ENCODE measurements at places on chromosomes 3 and 15. TPM values are rescaled to one million over a fixed set of nuclear protein-coding genes. Genes with fewer than 3 reads are reported as not detected.

GRCh38 chr15:53312707-53313106 is 446.8 kb downstream of the WDR72 start:
- DNase-seq, result no peak
- no peaks in the 10 kb centered on the region for H3K36me3 ChIP-seq
- no peak overlapping the region for H3K27ac ChIP-seq
- H3K27me3 ChIP-seq, result no peaks in the 10 kb centered on the region

DNA sequence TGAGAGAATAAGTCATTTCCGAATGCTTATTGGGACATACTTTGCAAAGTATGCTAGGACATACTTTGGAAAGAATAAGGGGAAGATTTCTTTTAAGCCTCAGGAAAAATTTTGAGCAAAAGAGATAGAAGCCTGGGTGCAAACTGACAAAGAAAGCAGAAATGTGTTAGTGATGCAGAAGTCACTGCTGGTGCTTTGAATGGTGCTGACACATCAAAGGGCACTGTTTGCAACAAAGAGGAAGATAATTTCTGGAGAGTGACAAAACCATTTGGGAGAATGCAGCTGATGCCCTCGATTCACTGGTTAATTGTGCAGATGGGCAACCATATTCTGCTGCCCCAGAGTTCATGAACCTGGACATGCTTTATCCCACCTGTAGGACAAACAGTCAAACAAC is 11.0 kb upstream of the RAP2B start:
- no peak for DNase-seq
- peaks cover under 1% of the 10 kb centered on the region for H3K4me1 ChIP-seq
- H3K27me3 ChIP-seq, result no peaks in the 10 kb centered on the region

DNA sequence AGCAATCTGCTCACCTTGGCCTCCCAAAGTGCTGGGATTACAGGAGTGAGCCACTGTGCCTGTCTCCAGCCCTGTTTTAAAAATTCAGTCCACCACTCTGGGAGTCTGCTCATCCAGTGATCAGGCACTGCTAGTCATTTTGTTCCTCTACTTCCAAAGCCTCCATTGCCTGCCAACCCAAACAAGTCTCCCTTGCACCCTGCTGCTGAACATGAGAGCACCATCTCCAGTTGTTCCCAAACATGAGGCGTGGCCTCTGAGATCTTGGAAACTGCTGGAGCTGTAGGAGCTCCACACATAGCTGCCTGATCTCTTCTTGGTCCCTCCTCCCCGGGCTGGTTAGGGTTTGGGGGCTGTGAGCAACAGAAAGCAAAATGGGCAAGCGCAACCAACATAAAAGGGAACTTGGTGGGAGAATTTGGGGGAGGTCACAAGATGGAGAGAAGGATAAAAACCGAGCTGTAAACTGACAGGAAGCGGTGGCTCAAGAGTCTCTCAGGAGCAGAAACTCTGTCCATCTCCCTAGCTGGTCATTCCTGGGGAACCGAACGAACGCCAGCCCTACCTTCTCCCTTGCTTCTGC is 49.6 kb upstream of the TLE3 start:
- no peaks in the 10 kb centered on the region for H3K27me3 ChIP-seq
- no peak overlapping the region for H3K27ac ChIP-seq
- DNase-seq, result no peak
- H3K4me1 ChIP-seq, result peaks cover 27% of the 10 kb centered on the region

GRCh38 chr15:101600035-101600434 is 52.1 kb downstream of the TM2D3 start:
- no peaks in the 10 kb centered on the region for H3K27me3 ChIP-seq
- no peaks in the 10 kb centered on the region for H3K36me3 ChIP-seq
- H3K4me3 ChIP-seq, result no peak overlapping the region
- no peak for DNase-seq
- no peaks in the 10 kb centered on the region for H3K4me1 ChIP-seq
- H3K27ac ChIP-seq, result no peak overlapping the region

The GATA2 gene
- 29.0 TPM for total RNA-seq

GRCh38 chr15:101712078-101712477 is 12.2 kb downstream of the TARS3 start:
- no peak overlapping the region for H3K27ac ChIP-seq
- no peak overlapping the region for H3K4me3 ChIP-seq
- H3K27me3 ChIP-seq, result no peaks in the 10 kb centered on the region

DNA sequence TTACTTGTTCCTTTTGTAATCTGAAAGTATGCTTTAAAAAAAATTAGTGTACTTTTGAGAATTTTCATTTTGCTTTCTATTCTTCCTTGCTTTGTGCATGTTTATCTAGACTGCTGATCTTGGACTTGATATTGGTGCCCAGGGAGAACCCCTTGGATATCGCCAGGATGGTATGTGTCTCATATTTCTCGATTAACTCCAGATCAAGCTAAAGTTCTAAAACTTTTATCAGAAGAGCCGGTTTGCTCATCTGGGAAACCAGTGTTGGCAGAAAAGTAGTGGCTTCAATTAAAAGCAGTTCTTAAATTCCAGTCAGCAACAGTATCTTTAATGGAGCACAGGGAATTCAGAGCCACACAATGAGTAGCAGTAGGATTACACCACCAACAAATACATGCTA is 38.6 kb downstream of the CTNNB1 start:
- no peak for DNase-seq
- H3K27ac ChIP-seq, result 0 out of 2 replicates have a peak overlapping the region, but pooled peaks have one; percentile 3
- no peaks in the 10 kb centered on the region for H3K27me3 ChIP-seq
- H3K36me3 ChIP-seq, result peaks cover 70% of the 10 kb centered on the region

DNA sequence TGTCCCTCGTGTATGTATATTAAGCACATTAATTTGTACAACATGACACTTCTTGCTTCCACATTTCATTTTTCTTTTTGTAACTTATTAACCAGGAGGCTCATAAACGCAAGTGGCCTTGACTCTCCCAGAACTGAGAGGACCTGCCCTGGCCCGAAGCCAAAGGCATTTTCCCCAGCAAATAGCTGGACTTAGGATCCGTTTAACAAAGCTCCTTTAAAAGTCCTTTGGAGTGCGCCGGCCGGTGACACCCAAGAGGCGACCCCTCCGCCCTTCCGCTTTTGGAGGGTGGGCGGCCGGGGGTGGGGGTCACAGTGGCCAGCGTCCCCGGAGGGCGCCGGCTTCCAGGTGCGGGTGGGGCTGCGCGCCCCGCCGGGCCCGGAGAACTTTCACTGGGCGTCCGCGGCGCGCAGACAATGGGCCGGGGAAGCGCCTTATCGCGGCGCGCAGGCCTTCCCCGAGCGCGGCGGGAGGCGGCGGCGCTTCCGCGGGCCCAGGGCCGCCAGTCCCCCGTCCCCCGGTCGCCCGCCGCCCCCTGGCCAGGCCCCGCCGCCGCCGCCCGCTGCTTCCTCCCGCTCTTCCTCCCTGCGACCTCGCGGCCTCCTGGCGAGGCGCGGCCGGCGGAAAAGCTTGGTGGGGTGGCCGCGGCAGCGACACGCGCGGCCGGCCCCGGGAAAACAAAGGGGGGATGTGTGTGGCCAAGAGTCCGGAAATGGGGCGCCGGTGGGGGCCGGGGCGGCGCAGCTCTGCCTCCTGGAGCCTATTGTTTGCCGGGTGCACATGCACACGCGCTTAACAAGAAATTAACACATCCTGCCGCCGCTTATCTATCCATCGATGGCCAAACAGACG is 613.4 kb downstream of the MCTP2 start:
- H3K27me3 ChIP-seq, result no peaks in the 10 kb centered on the region
- DNase-seq, result no peak
- H3K4me3 ChIP-seq, result no peak overlapping the region
- no peak overlapping the region for H3K27ac ChIP-seq

The FAM107A gene
- not detected for total RNA-seq

All from PC-9 (cell line).